ENCODE measurements at places on chromosomes 1 and 21.

GRCh38 chr21:24275616-24276015 is 1331.7 kb downstream of the MRPL39 start:
- no peak for DNase-seq

DNA sequence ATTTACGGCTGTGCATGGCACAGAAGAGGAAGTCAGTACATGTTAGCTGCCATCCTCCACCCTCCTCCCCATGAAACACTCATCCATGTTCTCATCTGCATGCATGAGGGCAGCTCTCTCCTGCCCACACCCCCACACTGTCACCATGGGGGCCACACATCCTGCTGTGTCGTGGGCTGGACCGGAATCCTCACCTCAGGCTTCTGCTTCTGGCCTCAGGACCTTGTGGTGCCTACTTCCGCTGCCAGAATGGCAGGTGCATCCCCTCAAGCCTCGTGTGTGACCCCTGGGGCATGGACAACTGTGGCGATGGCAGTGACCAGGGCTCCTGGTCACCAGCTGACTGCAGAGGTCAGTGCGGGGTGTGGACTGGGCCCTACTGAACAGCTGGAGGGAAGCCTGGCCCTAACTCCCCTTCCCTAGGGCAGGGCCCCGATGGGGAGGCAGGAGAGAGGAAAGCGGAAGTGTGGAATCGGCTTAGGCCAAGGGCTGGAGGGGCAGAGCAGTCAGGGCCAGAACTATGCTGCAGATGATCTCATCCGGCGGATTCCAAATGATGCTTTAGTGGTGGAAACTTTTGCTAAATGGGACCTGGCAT is 3.8 kb downstream of the LDLRAD2 start:
- no peak for DNase-seq

GRCh38 chr1:88462488-88463261 is 221.4 kb upstream of the PKN2 start:
- DNase-seq, result no peak

DNA sequence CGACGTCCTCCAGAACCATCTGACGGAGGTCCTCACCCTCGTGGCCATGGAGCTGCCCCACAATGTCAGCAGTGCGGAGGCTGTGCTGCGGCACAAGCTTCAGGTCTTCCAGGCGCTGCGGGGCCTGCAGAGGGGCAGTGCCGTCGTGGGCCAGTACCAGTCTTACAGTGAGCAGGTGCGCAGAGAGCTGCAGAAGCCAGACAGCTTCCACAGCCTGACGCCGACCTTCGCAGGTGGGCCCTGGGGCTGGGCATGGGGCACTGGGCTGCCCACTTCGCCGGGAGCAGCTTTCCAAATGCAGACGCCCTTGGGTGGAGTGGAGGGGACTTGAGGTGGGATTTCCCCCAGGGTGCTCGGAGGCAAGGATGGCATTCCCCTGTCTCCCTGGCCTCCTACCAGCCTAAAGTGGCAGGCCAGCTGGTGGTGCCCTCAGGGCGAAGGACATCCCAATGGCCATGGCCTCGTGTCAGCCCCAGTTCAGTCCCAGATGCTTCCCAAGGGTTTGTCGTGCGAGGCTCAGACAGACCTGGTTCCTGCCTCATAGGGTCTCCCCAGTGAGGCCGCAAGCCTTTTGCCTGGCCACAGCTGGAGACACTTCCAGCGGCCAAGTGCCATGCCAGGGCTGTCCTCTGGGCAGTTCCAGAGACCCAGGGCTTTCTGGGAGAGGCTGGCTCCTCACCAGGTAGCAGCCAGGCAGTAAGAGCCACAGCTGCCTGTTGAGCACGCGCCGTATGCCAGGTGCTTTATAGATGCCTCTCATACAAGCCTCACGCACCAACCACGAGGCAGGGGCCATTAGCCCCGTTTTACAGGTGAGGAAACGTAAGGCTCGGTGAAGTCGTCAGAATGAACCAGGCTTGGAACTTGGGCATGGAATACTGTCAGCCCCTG is 27.8 kb downstream of the H6PD start:
- no peak for DNase-seq

DNA sequence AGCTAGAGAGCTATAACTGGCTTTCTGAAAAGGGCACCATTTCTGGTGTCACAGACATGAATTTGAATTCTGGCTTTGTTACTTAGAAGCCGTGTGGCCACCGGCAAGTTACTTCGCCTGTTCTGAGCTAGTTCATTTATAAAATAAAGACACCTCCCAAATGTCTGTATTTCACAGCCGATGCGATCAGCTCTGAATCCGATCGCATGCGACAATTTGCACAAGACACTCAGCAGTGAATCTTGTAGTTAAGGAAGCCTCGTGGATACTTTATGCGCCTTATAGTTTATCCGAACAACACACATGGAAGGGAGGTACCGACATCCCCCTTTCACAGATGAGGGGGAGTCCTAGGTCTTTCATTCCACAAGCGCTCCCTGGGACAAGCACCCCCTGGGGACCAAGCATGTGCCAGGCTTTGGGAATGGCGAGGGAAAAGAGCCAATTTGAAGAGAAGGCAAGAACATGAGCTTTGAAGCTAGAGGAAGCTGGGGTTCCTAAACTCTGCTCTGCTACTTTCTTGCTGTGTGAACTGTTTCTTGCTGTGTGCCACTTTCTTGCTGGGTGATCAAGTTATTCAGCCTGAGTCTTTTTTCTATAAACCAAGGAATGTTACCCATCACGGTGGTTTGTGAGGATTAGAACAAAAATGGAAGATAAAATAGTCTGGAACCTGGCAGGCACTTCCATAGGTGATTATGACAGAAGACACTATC is 3.9 kb downstream of the ID3 start:
- DNase-seq, result no peak

GRCh38 chr1:8423692-8424538 is 106.0 kb downstream of the SLC45A1 start:
- no peak for DNase-seq

GRCh38 chr21:26405735-26406361 is 167.2 kb downstream of the CYYR1 start:
- DNase-seq, result no peak

DNA sequence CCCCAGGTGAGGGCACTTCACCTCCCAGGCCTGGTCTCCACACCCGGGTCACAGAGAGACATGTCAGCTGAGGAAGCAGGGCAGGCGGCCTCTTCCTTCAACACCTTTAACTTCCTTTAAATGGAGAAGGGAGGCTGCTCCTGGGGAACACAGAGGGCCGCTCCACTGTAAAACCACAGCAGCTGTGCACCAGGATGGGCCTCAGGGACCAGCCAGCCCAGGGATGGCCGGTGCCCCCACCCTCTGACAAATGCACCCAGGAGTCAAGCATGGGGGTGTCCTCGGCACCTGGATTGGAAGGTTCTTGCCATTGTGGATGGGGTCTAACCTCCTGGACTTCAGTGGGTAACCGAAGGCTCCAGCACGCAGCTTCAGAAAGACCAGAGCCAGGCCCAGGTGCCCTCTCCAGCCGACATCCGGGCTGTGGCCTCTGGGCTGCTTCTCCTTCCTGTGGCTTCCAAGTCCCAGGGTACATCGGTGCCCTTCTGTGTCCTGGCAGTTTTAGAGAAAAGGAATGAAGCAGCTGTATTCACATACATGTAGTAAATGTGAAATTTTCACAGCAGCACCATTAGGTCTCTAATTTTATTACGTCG is 121.7 kb upstream of the COL6A1 start:
- DNase-seq, result no peak

DNA sequence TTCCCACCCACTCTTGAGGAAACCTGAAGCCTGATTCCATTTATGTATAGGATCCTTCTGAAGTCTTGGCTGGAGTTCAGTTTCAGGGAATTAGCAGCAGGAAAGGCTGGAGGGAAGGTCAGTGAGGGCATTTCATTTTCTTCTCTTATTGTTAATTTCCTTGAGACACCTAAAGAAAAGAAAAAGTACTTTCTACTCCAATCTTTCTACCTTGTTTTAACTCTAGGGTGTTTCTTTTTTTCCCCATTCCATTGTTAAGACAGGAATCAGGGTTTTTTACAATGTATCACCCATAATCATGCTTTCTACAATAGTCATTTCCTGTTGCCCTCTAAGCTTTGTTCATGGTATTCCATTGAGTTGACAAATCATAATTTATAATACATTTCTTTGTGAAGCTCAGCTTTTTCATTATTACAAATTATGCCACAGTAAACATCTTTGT is 27.4 kb downstream of the SNRPE start:
- no peak for DNase-seq

DNA sequence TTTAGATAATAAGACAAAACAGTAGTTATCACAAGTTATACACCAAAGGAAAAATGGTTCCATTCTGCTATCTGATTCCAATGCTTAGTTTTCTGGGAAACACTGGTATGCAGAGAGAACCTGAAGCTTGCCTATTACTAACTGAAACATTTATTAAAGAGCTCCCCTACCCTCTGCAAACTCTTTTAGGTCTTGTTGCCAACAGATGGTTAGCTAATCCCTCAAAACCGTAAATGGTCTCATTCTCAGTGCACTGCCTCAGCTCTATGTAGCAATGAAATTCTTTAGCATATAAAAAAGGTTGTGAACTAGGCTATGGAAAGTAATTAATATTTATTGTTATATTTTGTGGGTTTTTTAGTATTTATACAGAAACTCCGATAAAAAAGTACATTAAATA is 20.4 kb downstream of the C21orf91 start:
- DNase-seq, result no peak

GRCh38 chr1:1462318-1462966 is 9.1 kb upstream of the ATAD3B start:
- no peak for DNase-seq

GRCh38 chr1:16091296-16091695 is 17.8 kb upstream of the FAM131C start:
- DNase-seq, result no peak

GRCh38 chr1:231201979-231202633 is 38.9 kb upstream of the GNPAT start:
- no peak for DNase-seq

DNA sequence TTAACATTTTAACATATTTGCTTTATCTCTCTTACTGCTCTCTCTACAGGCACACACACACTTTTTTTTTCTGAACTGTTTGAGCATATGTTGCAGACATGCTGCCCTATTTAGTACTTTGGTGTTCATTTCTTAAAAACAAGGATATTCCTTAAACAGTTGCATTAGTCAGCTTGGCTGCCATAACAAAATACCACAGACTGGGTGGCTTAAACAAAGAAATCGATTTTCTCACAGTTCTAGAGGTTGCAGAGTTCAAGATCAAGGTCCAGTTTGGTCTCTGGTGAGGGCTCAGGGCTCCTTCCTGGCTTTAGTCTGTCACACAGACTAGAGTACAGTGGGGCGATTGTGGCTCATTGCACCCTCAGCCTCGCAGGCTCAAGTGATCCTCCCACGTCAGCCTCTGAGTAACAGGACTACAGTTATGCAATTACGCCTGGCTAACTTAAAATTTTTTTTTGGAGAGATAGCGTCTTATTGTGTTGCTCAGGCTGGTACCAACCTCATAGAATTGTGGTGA is 46.7 kb downstream of the RPRD2 start:
- no peak for DNase-seq

DNA sequence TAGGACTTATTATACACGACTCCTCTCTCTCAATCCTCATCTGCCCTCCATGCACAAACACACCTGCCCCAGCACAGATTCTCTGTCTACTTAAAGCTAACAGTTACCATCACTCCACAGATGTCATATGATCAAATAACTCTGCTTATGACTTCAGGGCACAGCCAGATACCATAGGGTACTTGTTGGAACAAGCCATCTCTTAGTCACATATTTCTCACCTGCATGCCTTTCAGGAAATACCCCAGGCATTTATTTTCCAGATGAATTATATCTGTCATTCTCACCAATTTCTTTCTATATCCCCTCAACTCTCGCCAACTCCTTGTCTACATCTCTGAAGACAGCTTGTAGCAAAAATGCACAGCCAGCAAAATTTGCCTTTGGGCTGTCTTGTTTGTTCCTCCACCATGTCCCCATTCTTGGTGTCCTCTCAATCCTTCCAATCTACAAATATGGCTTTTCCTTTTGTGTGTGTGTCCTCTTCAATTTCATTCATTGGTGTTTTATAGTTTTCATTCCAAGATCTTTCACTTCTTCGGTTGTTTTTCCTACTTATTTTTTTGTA is 353.9 kb upstream of the CAMK1G start:
- DNase-seq, result no peak

- DNase-seq, result no peak
These were observed 68.7 kb downstream of the DEGS1 start for GRCh38 chr1:224251741-224252146.

DNA sequence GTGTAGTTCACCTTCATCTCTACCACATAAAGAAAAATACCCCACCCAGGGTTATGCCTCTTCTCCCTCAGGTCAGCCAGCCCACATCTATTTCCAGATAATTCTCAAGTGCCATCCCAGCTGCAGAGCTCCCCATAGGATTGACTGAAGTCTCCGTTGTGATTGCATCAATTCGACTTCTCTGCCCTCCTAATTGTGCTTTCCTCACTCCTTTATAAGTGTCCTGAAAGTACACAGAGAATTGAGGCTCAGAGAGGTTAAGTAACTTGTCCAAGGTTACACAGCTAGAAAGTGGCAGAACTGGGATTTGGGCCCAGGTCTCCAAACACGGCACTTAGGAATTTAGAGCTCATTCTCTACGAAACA is 15.0 kb downstream of the ZSWIM5 start:
- no peak for DNase-seq

DNA sequence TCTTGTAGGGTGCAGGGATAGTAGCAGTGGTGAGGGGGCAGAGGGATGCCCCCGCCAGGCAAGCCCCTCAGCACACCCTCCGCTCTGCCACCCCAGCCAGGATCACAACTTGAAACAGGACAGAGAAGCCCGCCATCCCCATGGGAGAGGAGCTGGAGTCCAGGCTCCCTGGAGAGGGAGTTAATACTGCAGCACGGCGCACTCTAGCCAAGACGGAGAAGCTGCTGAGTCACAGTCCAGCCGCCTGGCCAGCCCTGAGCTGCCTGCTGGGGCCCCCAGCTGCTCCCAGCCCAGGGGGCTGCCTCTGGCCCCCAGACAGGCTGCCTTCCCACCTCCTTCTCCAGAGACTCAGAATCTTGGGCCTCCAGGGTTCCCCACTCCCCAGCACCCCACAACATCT is 87.2 kb downstream of the SYT2 start:
- no peak for DNase-seq

- DNase-seq, result no peak
These were observed 908.2 kb upstream of the ADGRL2 start for GRCh38 chr1:80892539-80892938.

DNA sequence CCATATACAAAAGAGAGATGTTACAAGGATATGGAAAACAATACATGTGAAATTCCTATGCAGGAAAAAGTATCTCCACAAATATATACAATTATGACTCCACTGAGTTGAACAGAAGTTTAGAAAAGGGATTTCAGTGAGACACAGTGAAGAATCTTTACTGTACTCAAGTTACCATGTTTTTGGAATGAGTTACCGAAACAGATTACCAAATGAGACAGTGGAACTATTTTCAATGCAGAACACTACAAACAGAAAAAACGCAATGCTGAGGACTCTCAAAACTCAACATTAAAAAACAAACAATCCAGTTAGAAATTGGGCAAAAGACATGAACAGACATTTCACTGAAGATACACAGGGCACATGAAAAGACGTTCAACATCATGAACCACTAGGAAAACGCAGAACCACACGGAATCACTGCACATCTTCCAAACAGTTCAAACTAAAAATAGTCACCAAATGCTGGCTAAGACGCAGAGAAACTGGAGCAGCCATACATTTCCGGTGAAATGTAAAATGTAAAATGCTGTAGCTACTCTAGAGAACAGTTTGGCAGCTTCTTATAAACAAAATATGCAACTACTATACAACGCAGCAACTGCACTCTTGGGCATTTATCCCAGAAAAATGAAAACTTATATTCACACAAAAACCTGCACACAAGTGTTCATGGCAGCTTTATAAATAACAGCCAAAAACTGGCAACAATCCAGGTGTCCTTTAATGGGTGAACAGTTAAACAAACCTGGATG is 118.7 kb downstream of the UBR4 start:
- DNase-seq, result no peak

- no peak for DNase-seq
These were observed 17.3 kb downstream of the S1PR1 start for GRCh38 chr1:101253976-101254674.
